H1 (cell line): ENCODE measurements at places on chromosomes 6 and 20.

DNA sequence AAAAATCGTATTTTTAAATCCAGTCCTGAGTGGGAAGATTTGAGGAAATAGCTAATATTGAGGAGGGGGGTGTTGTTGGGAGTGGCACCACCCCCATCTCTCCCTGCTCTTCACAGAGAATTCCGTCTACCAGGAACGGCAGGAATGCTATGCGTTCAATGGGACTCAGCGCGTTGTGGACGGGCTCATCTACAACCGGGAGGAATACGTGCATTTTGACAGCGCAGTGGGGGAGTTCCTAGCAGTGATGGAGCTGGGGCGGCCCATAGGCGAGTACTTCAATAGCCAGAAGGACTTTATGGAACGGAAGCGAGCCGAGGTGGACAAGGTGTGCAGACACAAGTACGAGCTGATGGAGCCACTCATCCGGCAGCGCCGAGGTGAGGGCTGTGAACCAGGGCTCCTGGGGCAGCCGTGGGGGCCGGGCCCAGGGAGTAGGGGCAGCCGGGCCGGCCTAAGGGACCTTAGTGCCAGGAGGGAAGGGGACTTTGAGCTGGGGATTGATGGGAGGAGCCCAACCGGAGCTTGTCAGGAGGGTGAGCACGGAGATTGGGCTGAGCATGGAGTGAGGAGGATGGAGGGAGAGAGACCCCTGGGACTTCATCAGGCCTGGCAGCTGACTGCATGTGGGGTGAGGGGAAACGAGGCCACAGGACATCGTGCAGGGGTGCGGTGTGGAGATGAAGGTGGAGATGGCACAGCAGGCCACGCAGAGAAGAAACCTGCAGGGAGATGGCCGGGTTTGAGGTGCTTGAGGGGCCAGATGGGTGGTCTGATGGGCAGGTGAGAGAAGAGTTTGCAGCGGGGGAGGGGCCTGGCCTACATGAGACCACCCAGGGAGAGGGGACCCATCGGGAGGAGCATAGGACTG, 41.3 kb downstream of the HLA-DPB1 start:
- peak; percentile 41 for DNase-seq

GRCh38 chr6:129732034-129732433, 22.1 kb upstream of the ARHGAP18 start:
- no peak for DNase-seq

- DNase-seq: peak; percentile 70
Observed at GRCh38 chr20:37534401-37535157, 6.9 kb upstream of the BLCAP start.

GRCh38 chr6:45705137-45705855, 310.4 kb downstream of the CLIC5 start:
- no peak for DNase-seq

- DNase-seq: peak; percentile 93
Observed at GRCh38 chr6:100880853-100881706, at the start of gene ASCC3. TSS of gene ASCC3 (minus strand) at chr6:100881329. CDS start at chr6:100867997, 13,332 bp downstream.

GRCh38 chr20:57078116-57078515, 188.3 kb downstream of the BMP7 start:
- no peak for DNase-seq

- DNase-seq: no peak
Observed at GRCh38 chr6:84445068-84445467, 217.6 kb upstream of the CEP162 start.

GRCh38 chr6:133460101-133460500, 218.9 kb downstream of the EYA4 start:
- DNase-seq: no peak

- no peak for DNase-seq
Observed at GRCh38 chr6:146211646-146212045, 182.8 kb downstream of the GRM1 start.

DNA sequence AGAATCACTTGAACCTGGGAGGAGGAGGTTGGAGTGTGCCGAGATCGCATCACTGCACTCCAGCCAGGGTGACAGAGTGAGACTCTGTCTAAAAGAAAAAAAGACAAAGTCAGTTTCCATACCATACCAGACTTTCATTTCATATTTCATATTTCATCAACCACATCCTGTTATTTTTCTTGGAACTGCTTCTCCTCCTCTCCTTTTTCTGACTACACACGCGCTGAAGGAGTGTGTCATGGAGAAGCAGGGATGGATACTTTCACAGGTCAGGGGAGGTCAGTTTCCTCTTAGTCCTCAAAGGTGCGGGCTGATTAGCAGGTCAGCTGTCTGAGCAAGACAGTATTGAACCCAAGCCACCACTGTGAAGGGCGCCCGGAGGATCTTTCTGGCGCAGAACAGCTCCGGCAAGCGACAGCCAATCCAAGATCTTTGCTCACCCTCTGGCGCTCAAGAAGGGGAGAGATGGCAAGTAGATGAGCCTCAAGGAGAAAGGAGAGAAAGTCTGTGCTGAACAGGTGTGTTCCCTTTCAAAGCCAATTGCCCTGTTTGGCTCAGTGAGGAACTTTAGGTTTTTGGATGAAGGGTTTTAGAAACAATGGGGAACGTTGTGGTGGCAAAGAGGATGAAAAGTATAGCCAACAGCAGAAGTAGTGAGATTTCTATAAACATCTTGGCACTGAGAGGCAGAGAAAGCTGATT, 18.9 kb upstream of the SYNJ2 start:
- no peak for DNase-seq
